Activated CD4-positive, alpha-beta memory T cell treated with anti-CD3 and anti-CD28 coated beads, Interleukin-2, amount 10 ng/mL, durations not matched to agents 7 days and 5 days (primary cell): ENCODE measurements at places on chromosomes 12 and 14. TPM values are rescaled to one million over a fixed set of nuclear protein-coding genes. Genes with fewer than 3 reads are reported as not detected.

DNA sequence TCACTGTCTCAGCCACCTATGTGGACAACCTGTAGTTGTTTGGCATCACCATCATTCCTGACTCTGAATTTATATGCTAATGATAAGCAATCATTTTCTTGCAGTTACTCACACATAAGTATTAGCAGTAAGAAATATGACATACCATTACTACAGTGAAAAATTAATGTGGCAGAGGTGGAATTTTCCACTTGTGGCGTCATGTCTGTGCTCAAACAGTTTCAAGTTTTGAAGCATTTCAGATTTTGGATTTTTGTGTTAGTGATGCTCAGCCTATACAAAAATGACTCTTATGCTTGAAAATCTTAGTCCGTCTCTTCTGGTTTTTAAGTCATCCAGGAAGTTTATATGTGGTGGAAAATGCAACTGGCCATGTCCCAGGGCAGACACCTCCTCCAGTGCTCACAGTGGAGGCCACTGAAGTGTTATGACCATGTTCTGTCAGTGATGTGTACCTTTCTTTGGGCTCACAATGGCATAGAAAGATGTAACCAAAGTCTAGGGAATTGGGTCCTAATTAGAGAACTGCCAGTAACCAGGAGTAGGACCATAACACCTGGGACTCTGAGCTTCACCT, 220.6 kb downstream of the SYT1 start:
- no peaks in the 10 kb centered on the region for H3K27me3 ChIP-seq
- no peak overlapping the region for H3K27ac ChIP-seq
- H3K4me1 ChIP-seq: no peaks in the 10 kb centered on the region
- no peaks in the 10 kb centered on the region for H3K36me3 ChIP-seq
- DNase-seq: no peak

- H3K4me1 ChIP-seq: no peaks in the 10 kb centered on the region
- H3K4me3 ChIP-seq: no peak overlapping the region
- no peaks in the 10 kb centered on the region for H3K36me3 ChIP-seq
- H3K27me3 ChIP-seq: peaks cover 6% of the 10 kb centered on the region
- no peak for DNase-seq
- no peak overlapping the region for H3K27ac ChIP-seq
Measured at GRCh38 chr12:131460520-131460919, 250.4 kb upstream of the SFSWAP start.

DNA sequence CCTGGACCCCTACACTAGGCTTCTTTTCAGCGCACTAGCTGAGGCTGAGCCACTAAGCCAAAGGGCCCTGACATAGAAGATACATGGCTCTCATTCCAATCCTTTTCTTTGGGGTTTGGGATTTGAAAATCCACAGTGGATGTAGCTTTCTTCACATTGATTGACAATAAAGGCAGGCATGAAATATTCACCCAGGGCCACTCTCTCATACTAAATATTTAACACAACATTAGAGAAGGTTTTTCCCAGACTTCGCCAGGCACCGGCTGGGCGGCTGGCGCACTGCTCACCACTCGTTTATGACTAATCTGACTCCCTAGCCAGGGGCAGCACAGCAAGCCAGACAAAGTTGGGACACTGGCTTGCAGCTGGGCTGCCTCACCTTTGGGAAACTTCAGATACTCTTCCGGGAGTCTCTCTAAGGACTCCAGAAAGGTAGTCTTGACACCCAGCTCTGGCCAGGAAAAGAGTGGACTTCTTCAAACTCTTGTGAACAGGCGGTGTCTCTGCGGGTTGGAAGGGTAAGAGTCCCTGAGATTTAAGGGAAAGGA, 699 bp upstream of the HOXC11 start:
- H3K27me3 ChIP-seq: peaks cover 92% of the 10 kb centered on the region
- peaks cover 10% of the 10 kb centered on the region for H3K4me1 ChIP-seq
- no peak overlapping the region for H3K27ac ChIP-seq
- H3K4me3 ChIP-seq: no peak overlapping the region
- peaks cover 12% of the 10 kb centered on the region for H3K36me3 ChIP-seq

The PZP gene
- not detected for total RNA-seq
